ENCODE measurements at places on chromosomes 2 and 18. TPM values are rescaled to one million over a fixed set of nuclear protein-coding genes. Genes with fewer than 3 reads are reported as not detected.

GALNT3 gene
- total RNA-seq, result 38.6 TPM

DPYSL5 gene
- total RNA-seq, result not detected

BOK gene
- total RNA-seq, result 28.8 TPM

C2orf80 gene
- total RNA-seq, result not detected

CREG2 gene
- 0.69 TPM for total RNA-seq
